ENCODE measurements at places on chromosomes 2 and 18. TPM values are rescaled to one million over a fixed set of nuclear protein-coding genes. Genes with fewer than 3 reads are reported as not detected.

PREB gene
- polyA plus RNA-seq: 192 TPM

MARCHF4 gene
- not detected for polyA plus RNA-seq

KIF1A gene
- polyA plus RNA-seq: 0.01 TPM

SERPINB7 gene
- polyA plus RNA-seq: not detected

C2orf78 gene
- not detected for polyA plus RNA-seq

TMEFF2 gene
- not detected for polyA plus RNA-seq

CHST9 gene
- 3.2 TPM for polyA plus RNA-seq

UCN gene
- 2.6 TPM for polyA plus RNA-seq

DUSP19 gene
- polyA plus RNA-seq: 0.97 TPM

CTAGE1 gene
- not detected for polyA plus RNA-seq

- no peak for DNase-seq
These were observed 74.3 kb upstream of the ADAM23 start for GRCh38 chr2:206368933-206369569.

- no peak for DNase-seq
These were observed 328.0 kb upstream of the HS6ST1 start for GRCh38 chr2:128646691-128647090.

DNA sequence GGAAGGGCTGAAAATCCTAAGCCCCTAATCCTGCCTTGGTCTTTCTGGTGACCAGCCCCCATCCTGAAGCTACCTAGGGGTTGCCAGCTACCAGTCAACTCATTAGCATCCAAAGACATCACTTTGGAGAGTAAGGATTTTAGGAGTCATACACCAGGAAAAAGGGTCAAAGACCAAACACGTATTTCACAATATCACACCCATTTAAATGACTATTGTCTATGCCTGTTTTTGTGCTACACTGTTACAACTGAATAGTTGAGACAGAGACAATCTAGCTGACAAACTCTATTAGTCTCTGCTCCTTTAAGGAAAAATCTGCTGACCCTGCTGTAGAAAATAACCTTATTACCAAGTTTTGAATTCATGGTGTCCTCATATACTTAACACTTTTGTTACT lies 21.0 kb upstream of the RBBP8 start:
- no peak for DNase-seq

DNA sequence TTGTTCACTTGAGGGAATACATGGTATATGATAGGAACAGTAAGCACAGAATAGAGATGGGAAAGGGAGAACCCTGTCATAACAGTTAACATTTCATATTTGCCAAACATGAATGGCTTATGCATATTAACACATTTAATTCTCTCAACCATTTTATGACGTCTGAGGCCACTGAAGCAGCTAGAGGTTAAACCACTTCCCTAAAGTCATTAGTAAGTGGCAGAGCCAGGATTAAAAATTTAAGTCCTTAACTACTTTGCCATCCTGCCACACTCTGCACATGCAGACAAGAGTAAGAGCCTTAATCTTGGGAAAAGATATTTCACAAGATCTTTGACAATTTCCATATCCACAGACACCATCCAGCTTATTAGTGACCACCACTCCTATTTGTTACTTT lies 2.1 kb downstream of the LIPT1 start:
- DNase-seq: no peak

GRCh38 chr18:63078471-63078870 lies 241.1 kb downstream of the BCL2 start:
- no peak for DNase-seq

DNA sequence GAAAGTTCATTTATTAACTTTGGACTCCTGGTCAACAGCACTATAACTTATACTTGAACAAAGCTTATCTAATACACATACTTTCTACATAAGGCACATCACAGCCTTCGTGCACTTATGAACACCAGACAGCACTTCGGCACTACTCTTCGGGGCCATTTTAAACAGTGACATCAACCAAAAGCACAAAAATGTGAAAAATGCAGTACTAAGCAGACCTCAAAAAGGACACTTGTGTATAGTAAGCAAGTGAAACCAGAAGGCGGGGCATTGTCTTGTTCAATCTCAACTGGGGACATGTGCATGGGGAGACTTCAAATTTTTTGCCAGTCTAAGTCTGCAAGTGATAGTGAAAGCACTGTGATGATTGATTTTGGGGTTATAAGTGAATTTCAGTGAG lies 163.0 kb downstream of the NCKAP5 start:
- DNase-seq: no peak

DNA sequence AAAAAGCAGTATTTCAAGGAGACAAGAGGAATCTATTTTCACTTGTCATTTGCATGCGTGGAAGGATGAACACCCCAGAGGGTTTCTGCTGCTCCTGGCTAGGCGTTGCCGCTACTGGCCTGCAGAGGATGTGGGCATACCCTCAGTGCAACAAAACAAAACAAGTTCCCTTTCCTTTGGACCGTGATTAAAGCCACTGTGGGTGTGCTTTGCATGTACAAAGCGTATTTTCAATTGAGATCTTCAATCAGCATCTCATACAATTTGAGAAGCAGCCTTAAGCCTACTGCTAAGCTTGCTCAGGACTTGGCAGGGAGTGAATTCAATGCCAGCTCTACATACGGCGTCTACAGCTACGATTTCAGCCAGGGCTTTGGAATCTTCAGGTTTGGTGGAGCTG lies 298.4 kb downstream of the LPIN1 start:
- no peak for DNase-seq

- DNase-seq: no peak
These were observed 47.7 kb downstream of the RRM2 start for GRCh38 chr2:10170256-10170655.

- no peak for DNase-seq
These were observed 58.7 kb downstream of the C18orf54 start for GRCh38 chr18:54416436-54416835.

GRCh38 chr2:73952499-73953446 lies 26.1 kb downstream of the DGUOK start:
- DNase-seq: no peak

DNA sequence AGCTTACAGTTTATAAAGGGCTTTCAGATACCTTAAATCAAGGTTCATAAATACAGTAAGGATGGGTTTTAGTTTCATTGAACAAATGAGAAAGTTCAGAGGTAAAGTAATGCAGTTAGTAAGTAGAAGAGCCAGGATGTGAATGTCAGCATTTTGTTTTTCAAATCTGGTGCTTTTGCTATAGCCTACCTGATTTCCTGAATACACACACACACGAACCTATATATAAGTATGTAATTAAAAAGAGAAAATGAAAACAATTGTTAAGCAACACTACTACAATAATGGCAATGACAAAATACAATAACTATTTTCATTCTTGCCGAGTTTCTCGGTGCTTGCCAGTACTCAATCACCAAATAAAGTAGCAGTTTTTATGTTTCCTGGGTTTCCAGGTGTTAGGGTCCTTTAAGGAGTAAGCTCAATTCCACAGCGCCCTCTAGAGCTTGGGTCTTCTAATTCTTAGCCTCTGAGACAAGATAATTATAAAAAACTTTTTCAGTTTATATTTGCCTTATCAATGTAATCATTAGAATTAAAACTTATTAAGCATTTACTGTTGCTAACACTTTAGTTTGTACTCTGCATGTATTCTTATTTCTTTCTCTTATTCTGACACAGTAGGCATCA lies 512.9 kb upstream of the ACVR2A start:
- DNase-seq: peak; percentile 5

DNA sequence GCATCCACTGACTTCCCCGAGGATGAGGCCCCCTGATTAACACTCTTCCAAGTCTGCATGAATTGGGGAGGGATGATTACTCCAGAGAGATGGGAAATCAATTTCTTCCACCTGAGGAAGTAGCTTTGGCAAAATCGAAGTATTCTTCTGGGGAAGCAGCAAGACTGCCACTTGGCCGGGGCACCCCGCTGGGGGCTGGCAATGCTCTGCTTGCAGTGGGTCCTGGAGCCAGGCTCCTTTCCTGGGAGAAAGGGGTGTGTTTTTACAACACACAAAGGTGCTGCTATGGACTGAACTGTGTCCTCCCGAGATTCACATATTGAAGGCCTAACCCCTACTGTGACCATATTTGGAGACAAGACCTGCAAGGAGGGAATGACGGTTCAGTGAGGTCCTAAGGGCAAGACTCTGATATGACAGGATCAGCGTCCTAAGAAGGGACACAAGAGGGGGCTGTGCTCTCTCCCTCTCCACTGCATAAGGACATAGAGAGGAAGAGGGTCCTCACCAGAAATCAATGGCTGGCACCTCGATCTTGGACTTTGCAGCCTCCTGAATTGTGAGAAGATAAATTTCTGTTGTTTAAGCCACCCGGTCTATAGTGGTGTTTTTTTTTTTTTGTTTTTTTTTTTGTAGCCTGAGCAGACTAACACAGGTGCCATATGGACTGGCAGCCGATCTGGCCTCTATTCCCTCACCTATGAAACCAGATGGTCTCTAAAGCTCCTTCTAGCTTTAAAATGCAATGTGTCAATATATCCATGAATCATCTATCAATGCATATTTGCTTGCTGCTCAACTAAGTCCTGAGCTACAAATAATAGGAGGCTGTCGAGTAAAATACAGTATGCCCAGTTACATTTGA lies 3.6 kb upstream of the SMARCAL1 start:
- peak; percentile 23 for DNase-seq

Measured in HepG2 (cell line).